Amygdala (tissue), 56 donors: ENCODE measurements at places on chromosomes 4 and X.

DNA sequence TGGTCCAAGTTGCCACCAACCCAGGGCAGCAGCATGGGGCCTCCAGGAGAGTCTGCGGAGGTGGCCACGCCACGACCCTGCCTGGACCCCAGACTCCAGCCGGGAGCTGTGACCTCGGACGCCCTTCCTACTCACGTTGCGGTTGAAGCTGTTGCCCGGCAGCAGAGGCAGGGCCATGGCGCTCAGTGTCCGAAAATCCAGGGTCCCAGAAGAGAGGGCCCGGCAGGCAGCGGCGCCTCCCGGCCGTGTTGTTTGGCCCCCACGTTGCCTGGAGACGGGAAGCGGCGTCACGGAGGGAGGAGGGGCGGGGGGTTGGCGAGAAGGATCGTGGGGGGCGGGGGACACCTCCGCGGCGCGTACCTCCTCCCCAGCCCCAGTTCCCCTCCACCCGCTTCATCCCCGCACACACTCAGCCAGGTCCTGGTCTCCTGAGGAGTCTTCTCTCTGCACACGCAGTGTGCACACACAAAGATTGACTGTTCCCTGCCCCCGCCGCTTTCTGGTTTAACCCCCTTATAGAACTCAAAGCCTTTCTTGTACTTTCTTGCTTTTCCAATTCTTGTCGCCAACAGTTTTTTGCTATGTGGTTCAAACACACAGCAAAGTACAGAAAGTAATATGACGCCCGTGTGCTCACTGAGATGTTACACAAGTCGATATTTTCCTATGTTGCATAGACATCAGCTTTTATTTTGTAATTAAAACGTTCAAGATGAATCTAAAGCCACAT is at the start of gene EFHC2:
Gene EFHC2, minus strand, starts transcription at position 261 of the 730 bp plus-strand sequence. Its CDS starts 84 bp downstream, at position 177.
- peak; percentile 1 for DNase-seq

DNA sequence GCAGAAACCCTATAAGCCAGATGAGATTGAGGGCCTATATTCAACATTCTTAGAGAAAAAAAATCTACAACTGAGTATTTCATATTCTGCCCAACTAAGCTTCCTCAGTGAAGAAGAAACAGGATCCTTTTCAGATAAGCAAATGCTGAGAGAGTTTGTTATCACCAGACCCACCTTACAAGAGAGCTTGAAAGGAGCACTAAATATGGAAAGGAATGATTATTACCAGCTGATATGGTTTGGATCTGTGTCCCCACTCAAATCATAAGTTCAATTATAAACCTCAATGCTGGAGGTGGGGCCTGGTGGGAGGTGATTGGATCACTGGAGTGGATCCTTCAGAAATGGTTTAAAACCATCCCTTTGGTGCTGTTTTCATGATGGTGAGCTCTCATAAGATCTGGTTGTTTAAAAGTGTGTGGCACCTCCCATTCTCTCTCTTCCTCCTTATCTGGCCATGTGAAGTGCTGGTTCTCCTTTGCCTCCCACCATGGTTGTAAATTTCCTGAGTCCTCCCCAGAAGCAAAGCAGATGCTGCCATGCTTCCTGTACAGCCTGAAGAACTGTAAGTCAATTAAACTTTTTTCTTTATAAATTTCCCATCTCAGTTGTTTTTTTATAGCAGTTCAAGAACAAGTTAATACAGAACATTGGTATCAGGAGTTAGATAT is 144.2 kb downstream of the MSN start:
- no peak for DNase-seq

DNA sequence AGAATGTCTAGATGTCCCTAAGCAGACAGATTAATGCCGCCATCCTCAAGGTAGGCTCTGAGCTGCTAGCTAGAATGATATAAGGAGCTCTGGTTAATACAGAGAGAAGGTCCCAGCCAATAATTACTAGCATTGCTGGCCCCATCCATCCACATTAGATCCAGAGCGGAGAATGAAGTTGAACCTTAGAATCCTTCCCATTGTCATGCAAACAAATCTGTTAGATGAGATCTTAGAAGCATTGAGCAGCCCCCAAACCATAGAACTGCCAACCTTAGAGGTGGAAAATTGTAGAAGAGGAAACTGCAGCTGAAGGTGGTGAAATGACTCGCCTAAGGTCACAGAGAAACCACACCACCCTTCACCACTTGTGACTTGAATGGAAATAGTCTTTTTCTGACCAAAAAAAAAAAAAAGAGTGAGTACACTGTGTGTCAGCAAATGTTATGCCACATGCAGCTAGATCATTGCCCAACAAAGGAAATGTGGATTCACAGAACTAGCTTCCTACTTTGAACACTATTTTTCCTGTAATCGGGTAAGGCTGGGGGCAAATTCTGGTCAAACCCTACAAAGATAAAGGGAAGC is 162.1 kb downstream of the SMIM20 start:
- DNase-seq = no peak

GRCh38 chr4:11623726-11624037 is 195.0 kb upstream of the HS3ST1 start:
- no peak for DNase-seq

- no peak for DNase-seq
Measured at GRCh38 chr4:183576701-183577404, 72.0 kb downstream of the ING2 start.

DNA sequence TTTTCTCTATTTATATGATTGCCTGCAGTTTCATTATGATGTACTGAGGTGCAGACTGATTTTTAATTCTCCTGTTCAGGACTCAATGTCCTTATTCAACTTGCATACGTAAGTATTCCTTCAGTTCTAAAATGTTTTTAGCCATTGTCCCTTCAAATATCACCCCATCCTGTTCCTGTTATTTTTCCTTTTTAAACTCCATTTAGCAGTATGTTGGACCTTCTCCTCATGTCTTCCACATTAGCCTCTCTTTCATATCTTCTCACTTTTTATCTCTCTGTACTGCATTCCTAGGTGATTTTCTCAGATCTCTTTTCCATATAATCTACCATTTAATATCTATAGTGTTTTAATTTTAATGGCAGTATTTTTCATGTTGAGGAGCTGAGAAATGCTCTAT is 317.7 kb downstream of the NR3C2 start:
- DNase-seq = no peak

DNA sequence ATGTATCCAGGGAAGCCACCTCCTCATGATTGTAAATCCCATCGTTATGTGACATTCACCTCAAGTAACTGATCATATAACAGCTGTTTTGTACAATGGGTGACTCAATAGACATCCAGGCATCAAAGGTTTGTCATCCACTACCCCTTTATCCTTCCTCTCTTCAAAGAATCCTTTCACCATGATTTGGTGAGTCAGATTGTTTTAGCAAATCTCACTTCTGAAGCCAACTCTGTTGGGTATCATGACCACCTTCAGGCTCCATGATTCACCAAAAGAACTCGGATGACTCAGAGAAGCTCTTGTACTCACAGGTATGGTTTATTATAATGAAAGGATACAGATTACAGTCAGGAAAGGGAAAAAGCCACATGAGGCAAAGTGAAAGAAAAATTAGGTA is 132.1 kb downstream of the PWWP3B start:
- no peak for DNase-seq
